Activated CD4-positive, CD25-positive, alpha-beta regulatory T cell (primary cell): ENCODE measurements at places on chromosomes 3 and 15.

DNA sequence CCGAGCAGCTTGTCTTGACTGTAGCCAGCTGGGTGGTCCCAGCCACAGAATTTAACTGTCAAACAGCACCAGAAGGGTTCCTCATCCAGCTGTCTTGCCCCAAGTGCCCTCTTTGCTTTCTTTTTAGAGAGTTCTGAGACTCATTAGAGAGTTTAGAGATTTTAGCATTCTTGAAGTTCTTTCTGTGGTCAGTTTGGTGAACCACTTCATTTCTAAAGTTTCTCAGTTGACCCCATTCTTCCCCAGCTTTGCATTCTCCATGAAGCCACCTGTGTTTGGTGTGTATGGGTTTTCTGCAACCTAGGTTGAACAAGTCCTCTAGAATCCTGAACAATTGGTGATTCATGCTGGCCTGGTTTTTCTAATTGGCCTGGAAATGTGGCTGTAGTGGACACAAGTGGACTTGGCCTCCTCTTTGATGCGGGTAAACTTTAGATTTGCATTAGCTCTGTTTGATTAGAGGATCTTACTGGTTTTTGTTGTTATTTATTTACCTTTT, 33.7 kb downstream of the FLNB start:
- DNase-seq = no peak

GRCh38 chr15:57284535-57284934, 91.8 kb upstream of the CGNL1 start:
- no peak for DNase-seq

DNA sequence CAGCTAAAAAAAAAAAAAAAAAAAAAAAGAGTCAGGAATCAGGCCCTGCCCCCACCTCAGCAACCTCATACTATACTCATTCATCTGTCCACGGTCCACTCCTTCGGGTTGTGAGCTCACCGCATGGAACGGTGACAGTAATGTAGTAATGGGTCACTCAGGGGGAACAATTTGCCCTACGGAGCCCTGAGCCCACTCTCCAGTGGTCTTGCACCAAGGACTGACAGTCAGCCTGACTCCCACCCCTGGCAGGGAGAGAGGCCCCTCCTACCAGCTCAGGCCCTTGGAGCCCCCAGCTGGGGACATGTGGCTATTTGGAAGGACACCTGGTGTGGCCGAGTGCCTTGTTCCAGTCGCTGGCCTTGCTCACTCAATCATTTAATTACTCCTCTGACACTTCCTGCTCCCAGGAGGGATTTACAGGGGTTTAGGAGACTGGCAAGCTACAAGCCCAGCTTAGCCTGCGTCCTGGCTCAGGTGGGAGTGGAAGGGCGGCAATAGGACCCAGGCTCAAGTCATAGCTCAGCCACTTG, 19.9 kb upstream of the CACNA2D2 start:
- no peak for DNase-seq

DNA sequence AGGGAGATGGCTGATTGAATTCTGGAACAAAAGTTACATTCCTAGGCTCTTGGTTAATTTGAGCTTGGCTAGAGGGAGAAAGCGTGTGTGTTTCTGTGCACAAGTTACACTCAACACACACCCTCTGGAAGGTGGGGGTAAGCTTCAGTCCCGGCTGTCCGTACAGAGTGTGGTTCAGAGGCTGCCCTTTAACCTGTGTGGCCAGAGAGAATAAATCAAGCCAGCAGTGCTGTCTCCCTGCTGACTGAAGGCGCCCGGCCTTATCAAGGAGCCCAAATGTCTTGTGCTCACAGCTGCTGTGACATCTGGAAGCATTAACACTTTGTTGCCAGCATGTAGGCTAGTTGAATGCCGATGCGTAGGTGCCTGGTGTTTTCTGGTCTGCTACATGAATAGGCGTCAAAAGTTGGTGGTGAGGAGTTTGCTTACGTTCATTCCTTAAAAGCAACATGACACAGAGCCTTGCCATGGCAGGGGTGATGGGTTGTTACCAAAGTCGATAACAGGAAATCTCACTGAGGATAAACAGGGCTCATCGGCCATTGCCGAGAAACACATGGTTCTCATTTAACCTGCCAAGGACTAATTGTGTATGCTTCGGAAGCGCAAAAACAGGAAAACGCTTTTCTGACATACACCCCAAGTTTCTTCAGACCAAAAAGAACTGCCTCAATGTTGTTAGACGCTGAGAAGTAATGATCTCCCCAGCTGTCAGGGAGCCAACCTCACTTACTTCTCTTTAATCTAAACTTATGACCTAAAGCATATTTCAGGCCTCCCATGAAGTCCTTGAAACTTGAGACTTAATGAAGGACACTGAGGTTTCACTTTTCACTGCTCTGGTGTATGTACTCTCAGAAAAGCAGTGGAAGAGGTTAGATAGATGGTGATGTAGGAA, 95.8 kb upstream of the CTDSPL start:
- DNase-seq = no peak

- DNase-seq = no peak
Measured at GRCh38 chr15:99932676-99933402, 199.6 kb upstream of the LYSMD4 start.

DNA sequence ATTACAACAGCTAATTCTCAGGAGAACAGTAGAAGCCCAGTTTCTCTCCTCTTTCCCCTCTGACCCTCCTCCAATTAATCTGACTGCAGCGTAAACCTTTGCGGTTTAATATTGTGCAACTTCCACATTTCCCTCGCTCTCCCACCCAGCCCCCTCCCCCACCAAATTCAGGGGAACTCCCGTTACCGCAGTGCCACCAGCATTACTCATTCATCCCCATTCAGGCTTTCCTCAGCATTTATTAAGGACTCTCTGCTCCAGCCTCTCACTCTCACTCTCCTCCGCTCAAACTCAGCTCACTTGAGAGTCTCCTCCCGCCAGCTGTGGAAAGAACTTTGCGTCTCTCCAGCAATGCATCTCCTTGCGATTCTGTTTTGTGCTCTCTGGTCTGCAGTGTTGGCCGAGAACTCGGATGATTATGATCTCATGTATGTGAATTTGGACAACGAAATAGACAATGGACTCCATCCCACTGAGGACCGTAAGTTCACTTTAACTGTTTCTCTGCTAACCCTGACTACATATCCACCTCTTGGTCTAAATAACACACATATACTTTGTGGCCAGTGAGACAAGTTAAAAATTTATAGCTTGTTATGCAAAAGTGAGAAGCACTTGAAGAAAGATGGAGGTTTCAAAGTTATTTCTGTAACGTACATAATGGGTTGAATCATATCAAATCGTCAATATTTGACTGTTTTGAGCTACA, at the start of gene PTX3:
Gene PTX3, plus strand, starts transcription at position 268 of the 709 bp plus-strand sequence. Its CDS starts 84 bp downstream, at position 352.
- no peak for DNase-seq

DNA sequence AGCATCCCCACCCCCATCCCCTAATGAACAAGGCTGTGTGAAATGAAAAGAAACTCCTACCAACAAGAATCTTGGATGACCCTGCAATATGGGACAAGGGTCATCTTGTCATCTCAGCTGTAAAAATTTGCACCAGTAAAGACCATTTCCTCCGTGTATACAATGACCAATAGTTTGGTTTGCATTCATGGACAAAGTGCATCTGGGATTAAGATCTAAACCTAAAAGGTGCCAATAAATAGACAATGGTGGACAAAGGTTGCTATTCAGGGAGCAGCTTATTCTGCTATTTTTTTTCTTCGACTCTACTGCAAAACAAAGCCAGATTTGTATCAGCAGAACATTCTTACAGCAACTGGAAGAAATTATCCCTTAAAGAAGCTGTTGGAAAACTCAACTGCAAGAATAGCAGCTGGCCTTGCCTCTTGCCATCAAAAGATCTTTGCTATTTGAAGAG, 8.0 kb downstream of the MGLL start:
- no peak for DNase-seq

- no peak for DNase-seq
Measured at GRCh38 chr15:81268881-81269601, 54.9 kb downstream of the STARD5 start.

DNA sequence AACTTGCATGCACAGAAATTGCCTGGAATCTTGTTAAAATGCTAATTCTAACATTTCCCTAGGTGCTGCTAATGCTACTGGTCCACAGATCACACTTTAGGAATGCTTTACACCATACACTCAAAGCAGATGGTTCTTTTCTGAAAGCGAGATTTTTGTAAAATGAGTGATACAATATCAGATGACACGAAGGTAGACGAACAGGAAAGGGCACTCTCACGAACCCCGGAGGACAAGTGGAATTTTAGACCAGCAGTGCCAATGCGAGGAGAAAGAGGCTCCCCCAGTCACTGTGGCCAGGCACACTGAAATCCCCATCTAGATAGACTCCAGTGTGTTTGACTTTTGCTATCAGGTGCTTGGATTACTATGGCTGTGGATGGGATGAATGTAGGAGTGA, 21.0 kb downstream of the FAIM start:
- DNase-seq = no peak
